ENCODE measurements at places on chromosomes 1 and 21. TPM values are rescaled to one million over a fixed set of nuclear protein-coding genes. Genes with fewer than 3 reads are reported as not detected.

GRCh38 chr1:217138799-217139466 lies 415.7 kb upstream of the ESRRG start:
- H3K4me3 ChIP-seq, result peak overlapping the region; percentile 74
- H3K4me1 ChIP-seq, result peaks cover 7% of the 10 kb centered on the region
- H3K36me3 ChIP-seq, result no peaks in the 10 kb centered on the region
- peaks cover 72% of the 10 kb centered on the region for H3K27me3 ChIP-seq
- peak; percentile 55 for DNase-seq
- no peak overlapping the region for H3K27ac ChIP-seq

- no peak overlapping the region for H3K27ac ChIP-seq
- no peak overlapping the region for H3K4me3 ChIP-seq
- no peaks in the 10 kb centered on the region for H3K4me1 ChIP-seq
- no peaks in the 10 kb centered on the region for H3K36me3 ChIP-seq
- no peak for DNase-seq
- no peaks in the 10 kb centered on the region for H3K27me3 ChIP-seq
Observed at GRCh38 chr21:43598416-43599120, 60.7 kb downstream of the HSF2BP start.

- no peak overlapping the region for H3K4me3 ChIP-seq
- H3K4me1 ChIP-seq, result no peaks in the 10 kb centered on the region
- H3K27ac ChIP-seq, result peak overlapping the region; percentile 59
- H3K36me3 ChIP-seq, result no peaks in the 10 kb centered on the region
Observed at GRCh38 chr1:80917225-80917624, 883.5 kb upstream of the ADGRL2 start.

GRCh38 chr1:203401199-203401877 lies 50.4 kb upstream of the FMOD start:
- H3K36me3 ChIP-seq, result no peaks in the 10 kb centered on the region
- H3K4me1 ChIP-seq, result peaks cover 5% of the 10 kb centered on the region
- peak overlapping the region; percentile 47 for H3K27ac ChIP-seq
- no peak for DNase-seq
- no peaks in the 10 kb centered on the region for H3K27me3 ChIP-seq
- H3K4me3 ChIP-seq, result no peak overlapping the region

NFASC gene
- total RNA-seq, result 45.9 TPM

CCDC27 gene
- total RNA-seq, result not detected

DNA sequence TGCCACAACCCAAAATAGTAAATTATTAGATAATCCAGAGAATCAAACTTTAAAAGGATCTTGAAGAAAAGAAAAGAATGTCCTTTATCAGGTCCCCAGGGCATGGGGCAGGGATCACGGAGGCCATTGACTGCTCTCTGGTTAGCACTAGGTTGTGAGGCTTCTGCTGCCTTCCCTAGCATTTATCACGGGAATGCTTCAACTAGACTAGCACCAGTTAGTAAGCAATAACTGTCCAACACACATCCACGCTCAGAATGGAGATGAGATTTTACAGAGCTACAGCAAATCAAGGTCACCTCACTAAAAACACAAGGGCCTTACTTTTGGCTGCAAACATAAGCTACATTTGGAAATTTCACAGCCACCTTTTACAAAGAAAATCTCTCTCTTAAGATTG lies 304.0 kb downstream of the NFIA start:
- no peak for DNase-seq
- no peaks in the 10 kb centered on the region for H3K4me1 ChIP-seq
- no peaks in the 10 kb centered on the region for H3K27me3 ChIP-seq
- H3K36me3 ChIP-seq, result no peaks in the 10 kb centered on the region

DNA sequence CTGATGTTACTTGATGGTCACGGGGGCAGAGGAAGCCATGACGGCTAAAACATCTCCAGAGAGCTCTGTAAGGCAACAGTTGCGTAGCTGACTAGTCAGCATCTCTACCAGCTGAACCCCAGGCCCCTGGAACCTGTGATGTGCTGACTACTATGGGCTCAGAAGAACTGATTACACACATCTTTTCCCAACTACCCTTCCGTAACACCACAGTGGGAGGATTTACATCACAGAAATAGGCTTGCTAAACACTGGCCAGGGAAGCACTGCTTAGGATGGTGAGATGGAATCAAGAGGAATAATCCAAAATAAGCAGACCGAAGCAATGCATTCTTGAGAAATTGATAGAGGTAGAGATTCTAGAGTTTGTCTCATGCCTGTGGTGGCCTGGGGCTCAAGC lies 122.5 kb downstream of the SMYD2 start:
- DNase-seq, result no peak
- H3K4me1 ChIP-seq, result peaks cover 7% of the 10 kb centered on the region
- H3K27ac ChIP-seq, result no peak overlapping the region
- H3K4me3 ChIP-seq, result no peak overlapping the region

DNA sequence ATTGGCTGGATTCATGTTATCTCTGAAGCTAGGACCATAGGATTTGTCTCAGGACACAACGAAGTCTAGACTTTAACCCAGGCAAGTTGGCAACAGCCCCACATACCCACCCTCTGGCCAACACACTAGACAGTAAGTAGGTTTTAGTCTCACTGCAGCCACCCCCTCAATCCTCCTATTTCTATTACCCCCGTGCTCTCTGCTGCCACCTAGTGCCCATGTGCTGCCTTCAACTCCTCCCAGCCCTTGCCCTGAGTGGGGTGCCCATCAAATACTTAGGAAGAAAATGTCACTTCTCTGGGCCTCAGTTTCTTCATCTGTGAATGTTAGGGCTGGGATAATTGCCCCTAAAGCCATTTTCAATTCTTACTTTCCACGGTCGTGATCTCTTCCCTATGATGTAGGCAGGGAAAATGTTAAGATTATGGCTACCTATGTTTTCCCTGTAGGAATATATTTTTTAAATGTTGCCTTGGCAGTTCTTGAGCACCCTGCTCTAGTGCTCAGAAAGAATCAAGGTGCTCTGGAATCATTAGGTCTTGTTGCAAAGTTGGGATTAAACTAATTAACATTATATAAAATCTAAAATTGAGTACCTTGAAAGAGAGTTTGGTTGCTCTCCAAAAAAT lies 213.0 kb downstream of the LMX1A start:
- peak; percentile 82 for DNase-seq
- H3K27ac ChIP-seq, result no peak overlapping the region
- no peaks in the 10 kb centered on the region for H3K36me3 ChIP-seq
- no peak overlapping the region for H3K4me3 ChIP-seq

DNA sequence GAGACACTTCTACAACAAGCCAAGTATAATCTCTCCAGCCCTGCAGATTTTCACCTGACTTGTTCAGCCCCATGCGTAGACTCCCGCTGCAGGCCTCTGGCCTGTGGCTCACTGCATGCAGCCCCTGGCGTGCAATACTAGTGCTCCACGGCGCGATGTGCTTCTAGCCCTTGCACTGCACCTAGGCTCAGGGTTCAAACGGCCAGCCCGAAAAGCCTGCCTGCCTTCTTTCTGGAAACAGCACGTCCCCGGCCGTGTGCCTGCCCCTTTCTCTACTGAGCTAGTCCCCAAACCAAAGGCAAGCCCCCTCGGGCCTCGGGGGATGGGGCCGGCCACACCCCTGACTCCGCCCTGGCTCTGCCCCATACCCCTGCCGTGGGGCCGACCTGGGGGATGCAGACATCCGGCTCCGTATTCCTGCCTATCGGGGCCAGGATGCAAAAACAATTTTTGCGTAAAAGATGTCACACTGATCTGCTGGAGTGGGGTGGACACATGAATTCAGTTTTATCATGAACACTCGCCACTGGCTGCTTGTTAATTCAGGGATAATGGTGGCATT lies 26.3 kb upstream of the TRAPPC10 start:
- no peak overlapping the region for H3K27ac ChIP-seq
- no peaks in the 10 kb centered on the region for H3K27me3 ChIP-seq
- peaks cover 7% of the 10 kb centered on the region for H3K36me3 ChIP-seq
- no peaks in the 10 kb centered on the region for H3K4me1 ChIP-seq
- DNase-seq, result peak; percentile 81

GRCh38 chr1:52928015-52928404 lies 934 bp downstream of the SCP2 start:
- H3K27ac ChIP-seq, result no peak overlapping the region
- H3K27me3 ChIP-seq, result peaks cover 50% of the 10 kb centered on the region
- H3K4me3 ChIP-seq, result peak overlapping the region; percentile 88

Measured in endodermal cell (in vitro differentiated cells).